ENCODE measurements at places on chromosomes 6 and 20. TPM values are rescaled to one million over a fixed set of nuclear protein-coding genes. Genes with fewer than 3 reads are reported as not detected.

Gene NUP153
- 2.5 TPM for polyA plus RNA-seq

Gene CST4
- polyA plus RNA-seq, result not detected

Gene SOX4
- polyA plus RNA-seq, result 1.0 TPM

Gene PROKR2
- polyA plus RNA-seq, result not detected

Gene GABRR2
- not detected for polyA plus RNA-seq

Gene BTBD9
- 12.7 TPM for polyA plus RNA-seq

Gene ZNF133
- 12.6 TPM for polyA plus RNA-seq

Gene DNMT3B
- polyA plus RNA-seq, result 0.72 TPM

Gene FKBP1A
- 46.7 TPM for polyA plus RNA-seq

Gene SLC35D3
- polyA plus RNA-seq, result not detected

Gene CLPSL2
- not detected for polyA plus RNA-seq

Gene RAET1L
- not detected for polyA plus RNA-seq

Gene OR2H2
- polyA plus RNA-seq, result not detected

Gene BPIFB1
- polyA plus RNA-seq, result not detected

Gene PPP1R16B
- 11.4 TPM for polyA plus RNA-seq

Gene TFAP2D
- not detected for polyA plus RNA-seq

Gene MRPL18
- polyA plus RNA-seq, result 90.3 TPM

Gene MAFB
- not detected for polyA plus RNA-seq

Gene PRRT1
- polyA plus RNA-seq, result 2.2 TPM

Gene FBXO30
- 1.1 TPM for polyA plus RNA-seq

Gene DZANK1
- polyA plus RNA-seq, result 0.34 TPM

Gene ITPR3
- polyA plus RNA-seq, result 1.7 TPM

Gene IPCEF1
- 99.7 TPM for polyA plus RNA-seq

Gene PGC
- polyA plus RNA-seq, result not detected

Gene ATP9A
- not detected for polyA plus RNA-seq

Gene DCDC2
- polyA plus RNA-seq, result not detected

Gene SPTLC3
- polyA plus RNA-seq, result 1.1 TPM

Gene FOXQ1
- not detected for polyA plus RNA-seq

Gene RHAG
- polyA plus RNA-seq, result not detected

Gene LTV1
- 23.4 TPM for polyA plus RNA-seq

Gene KIFC1
- 0.92 TPM for polyA plus RNA-seq

Gene CHRNA4
- polyA plus RNA-seq, result not detected

Gene DYNLT2
- 1.6 TPM for polyA plus RNA-seq

Gene CDH4
- polyA plus RNA-seq, result 0.15 TPM

Gene FLRT3
- polyA plus RNA-seq, result not detected

Gene TOX2
- polyA plus RNA-seq, result 4.0 TPM

Gene SPAG4
- polyA plus RNA-seq, result not detected

Gene TP53TG5
- 0.14 TPM for polyA plus RNA-seq

Gene CPNE5
- 0.09 TPM for polyA plus RNA-seq

Gene IP6K3
- polyA plus RNA-seq, result not detected

Gene CNKSR3
- polyA plus RNA-seq, result 0.01 TPM

Gene TOMM34
- 15.1 TPM for polyA plus RNA-seq

Gene GABRR1
- polyA plus RNA-seq, result not detected

Gene WFDC5
- polyA plus RNA-seq, result not detected

Gene OSTM1
- polyA plus RNA-seq, result 26.0 TPM

Gene CASP8AP2
- polyA plus RNA-seq, result 43.2 TPM

Gene MACROD2
- polyA plus RNA-seq, result not detected

Gene TBX18
- polyA plus RNA-seq, result not detected

Gene IER3
- 2.2 TPM for polyA plus RNA-seq

Gene SLC17A1
- polyA plus RNA-seq, result not detected

Gene DXO
- 12.6 TPM for polyA plus RNA-seq
